ENCODE measurements at places on chromosomes 2 and 18.

- no peak for DNase-seq
Observed at GRCh38 chr2:172888714-172889669, 153.3 kb downstream of the RAPGEF4 start.

DNA sequence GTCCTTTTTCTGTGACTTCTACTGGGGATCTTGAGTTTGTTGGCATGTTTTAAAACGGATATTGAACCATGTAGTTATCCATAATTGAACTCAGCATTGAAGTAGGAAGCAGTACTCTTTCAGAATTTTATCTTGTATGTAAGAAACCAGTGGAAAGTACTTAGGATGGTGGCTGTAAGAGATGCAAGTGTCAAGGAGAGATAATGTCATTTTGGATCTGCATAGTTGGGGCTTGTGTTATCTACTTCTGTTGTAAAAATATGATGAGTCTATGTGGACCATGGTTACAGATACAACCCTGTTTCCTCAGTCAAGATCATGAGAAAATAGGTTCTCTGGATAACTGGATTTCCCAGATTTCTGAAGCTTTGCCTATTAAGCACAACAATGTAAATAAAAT, 113.7 kb downstream of the NAB1 start:
- DNase-seq = no peak

DNA sequence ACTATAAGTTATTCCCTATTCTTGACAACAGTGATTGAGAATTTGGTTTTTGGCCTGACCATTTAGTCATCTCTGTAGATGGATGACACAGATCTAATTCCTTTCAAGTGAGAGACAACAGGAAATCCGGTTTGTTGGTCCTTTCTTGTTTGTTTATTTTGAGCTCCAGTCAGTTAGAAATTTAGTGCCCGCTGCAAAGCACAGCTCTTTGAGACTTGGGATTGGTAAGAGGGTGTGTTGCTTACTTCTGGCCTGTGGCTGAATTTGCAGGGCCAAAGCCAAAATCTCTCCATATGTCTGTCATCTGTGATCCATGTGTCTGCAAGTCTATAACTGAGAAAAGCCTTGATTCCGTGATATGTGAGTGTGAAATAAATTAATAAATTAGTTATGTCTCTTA, 74.3 kb downstream of the BIN1 start:
- DNase-seq = no peak

GRCh38 chr2:104836841-104837240, 17.1 kb upstream of the POU3F3 start:
- no peak for DNase-seq

DNA sequence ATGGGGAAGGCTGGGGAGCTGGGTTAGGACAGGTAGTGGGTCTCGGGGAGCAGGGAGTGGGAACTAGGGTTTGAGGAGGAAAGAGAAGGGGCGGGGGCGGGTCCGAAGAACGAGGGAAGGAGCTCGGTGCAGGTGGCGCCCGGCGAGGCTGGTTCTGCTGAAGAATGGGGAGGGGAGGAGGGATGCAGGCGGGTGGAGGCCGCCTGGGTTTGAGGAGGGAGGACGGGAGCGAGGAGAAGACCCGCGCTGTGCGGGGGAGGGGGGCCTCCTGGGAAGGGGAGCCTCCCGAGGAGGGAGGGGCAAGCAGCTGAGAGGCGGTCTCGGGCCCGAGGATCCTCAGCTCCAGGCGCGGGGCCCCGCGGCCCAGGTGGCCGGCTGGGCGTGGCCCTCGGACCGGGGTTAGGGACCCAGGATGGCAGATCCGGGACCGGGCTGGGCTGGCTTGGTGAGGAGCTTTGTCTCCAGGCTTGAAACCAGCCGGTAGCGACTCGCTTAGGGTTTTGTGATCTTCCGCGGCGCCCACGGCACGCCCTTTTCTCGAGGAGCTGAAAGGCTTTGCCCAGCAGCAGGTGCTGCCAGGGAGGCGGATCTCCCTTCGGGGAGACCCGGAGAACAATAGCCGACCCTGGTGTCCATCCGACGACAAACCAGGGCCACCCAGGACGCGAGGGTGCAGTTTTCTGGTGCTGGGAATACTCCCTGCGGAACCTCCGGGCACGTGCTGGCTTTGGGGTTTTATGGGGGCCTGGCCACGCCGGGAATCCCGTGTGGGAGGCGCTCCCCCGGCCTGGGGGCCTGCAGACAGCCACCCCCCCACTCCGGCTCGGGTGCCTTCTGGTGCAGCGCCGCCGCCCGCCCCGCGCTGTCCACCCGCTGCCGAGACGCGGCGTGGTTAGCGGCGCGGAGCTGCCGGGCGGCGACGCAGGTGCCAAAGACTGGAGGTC, 1.4 kb downstream of the DPYSL5 start:
- no peak for DNase-seq

DNA sequence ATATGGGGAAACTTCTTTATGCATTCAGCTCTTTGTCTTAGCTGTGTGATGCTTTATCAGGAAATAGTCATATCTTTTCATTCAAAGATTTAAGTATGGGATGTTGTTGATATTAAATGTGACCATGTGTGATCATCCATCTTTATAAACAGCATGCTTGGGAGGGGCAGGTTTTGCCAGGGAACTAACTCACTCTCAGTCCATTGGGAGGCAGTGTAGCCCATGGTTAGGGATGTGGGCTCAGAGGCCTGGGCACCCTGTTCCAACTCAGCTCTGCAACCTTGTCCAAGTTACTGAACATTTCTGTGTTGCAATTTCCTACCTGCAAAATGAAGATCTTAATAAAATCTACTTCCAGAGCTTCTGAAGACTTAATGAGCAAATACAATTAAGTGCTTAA, 92.0 kb upstream of the BCL2L11 start:
- DNase-seq = no peak

GRCh38 chr2:154992826-154993225, 294.3 kb downstream of the KCNJ3 start:
- no peak for DNase-seq

- no peak for DNase-seq
Observed at GRCh38 chr2:54577035-54577434, 120.9 kb downstream of the SPTBN1 start.

DNA sequence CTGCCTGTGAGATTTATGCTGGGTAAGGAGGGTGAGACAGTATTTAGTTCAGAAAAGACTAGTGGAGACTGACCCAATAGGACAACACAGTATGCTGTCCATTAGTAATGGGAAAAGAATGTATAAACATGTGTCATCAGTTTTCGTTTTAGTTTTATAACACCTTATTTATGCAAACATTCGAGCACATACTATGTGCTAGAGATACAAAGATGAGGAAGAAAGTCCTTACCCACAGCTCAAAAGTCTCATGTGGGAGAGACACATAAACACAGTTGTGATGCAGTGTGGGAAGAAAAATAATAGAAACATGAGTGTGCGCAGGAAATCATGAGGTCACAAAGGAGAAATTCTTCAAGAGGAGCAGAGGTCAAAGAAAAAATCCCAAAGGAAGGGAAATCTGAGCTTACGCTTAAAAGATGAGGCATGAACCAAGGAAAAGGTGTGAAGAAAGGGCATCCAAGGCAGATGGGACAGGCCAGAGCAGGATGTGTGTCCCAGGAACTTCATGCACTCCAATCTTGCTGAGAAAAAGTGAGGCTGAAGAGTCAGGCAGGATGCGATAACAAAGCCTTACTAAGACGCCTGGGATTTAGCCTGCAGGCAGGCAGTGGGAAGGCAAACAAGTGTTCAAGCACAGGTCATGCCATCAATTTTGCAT, 8.1 kb downstream of the METTL21A start:
- DNase-seq = peak; percentile 84

DNA sequence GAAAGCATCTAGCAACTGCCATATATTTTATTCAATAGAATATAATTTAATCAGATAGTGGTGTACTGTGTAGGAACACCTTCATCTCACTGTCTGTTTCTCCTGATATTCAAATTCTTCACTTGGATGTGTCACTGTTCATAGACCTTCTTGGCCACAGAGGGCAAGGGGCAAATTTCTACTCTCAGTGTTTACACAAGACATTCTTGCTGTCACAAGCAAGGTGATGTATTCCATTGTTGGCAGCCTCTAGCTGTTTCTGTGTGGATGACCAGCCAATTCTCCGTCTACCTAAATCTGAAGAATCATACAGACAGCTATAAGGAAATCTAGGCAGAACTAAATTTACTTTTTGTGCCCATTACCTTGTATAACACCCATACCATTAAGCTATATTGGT, 948.3 kb downstream of the CNTNAP5 start:
- no peak for DNase-seq

GRCh38 chr2:224178056-224178455, 139.0 kb upstream of the SERPINE2 start:
- no peak for DNase-seq

- DNase-seq = no peak
Observed at GRCh38 chr2:36762764-36763490, 66.4 kb downstream of the VIT start.

DNA sequence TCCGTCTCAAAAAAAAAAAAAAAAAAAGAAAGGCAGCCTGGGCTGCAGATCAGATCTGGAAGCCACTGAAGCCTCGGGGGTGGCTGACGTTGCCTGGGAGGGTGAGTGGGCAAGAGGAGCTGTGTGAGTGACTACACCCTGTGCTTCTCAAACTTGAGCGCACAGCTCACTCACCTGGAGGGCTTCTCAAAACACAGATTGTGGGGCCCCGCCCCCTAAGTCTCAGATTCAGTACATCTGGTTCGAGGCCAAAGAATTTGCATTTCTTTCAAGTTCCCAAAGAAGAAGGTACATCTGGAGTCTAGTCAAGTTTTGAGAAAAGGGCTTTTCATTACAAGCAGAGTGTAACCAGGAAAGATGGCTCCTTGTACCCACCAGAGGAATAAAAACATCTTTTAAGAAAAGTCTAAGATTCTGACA, 97.7 kb upstream of the CAB39 start:
- DNase-seq = no peak

- DNase-seq = no peak
Observed at GRCh38 chr2:238308177-238308576, 12.1 kb upstream of the TRAF3IP1 start.

- DNase-seq = no peak
Observed at GRCh38 chr2:221104361-221104811, 467.7 kb downstream of the EPHA4 start.

DNA sequence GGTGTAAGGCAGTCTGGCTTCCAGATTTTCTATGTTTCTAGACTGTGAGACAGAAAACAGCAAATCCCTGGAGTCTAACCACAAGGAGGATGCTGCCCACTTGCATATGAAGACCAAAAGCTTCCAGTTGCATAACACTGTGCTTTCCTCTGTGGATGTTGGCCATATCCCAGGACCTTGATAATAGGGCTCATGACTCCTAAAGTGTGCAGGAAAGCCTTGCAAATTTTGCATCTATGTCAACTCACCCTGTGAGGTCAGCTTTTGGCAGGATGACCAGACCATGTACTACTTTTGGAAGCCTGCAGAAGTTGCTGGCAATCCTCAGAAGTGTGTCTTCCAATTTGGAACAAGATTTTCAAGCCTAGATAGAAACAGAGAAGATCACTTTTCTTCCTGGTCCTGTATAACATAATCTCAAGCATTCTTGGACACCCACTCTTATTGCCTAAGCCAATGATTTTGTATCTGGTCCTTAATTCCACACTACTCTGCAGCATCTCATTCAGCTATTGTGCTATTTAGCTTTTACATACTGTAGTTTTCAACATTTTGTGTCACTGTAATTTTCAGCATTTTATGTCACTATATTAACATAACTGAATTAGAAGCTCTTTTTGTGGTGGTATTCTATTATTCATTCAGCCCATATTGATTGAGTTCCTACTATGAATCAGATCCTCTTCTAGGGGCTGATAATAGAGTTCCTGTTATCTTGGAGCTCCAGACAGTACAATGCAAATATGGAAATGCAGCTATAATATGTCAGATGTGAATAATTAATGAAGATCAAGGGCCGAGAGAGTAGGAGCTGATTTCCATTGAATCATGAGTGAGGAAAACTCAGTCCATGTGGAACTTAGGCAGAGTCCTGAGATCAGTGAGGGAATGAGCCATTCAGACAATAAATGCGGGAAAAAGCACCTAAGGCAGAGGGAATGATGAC, 85.3 kb upstream of the RAB27B start:
- peak; percentile 5 for DNase-seq

- DNase-seq = no peak
Observed at GRCh38 chr18:5630900-5631413, 87.2 kb upstream of the EPB41L3 start.

- no peak for DNase-seq
Observed at GRCh38 chr2:14194233-14194632, 438.3 kb upstream of the LRATD1 start.

DNA sequence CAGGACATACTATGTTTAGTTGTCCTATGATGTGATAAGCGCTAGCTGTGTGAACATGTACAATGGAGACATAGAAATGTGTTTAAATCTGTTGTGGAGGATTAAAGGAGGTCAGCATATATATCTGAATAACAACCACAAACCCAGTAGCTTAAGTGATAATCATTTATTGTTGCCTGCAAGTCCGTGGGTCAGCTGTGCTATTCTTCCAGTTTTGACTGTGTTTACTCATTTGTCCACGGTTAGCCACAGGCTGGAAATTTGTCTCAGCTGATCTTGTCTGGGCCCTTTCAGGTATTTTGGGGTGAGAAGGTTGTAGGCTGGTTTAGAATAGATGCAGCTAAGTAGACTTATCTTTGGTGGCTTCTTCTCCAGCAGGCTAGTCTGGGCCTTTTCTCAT, 110.4 kb downstream of the PARD3B start:
- no peak for DNase-seq

GRCh38 chr18:40066368-40066767, 1888.7 kb upstream of the PIK3C3 start:
- no peak for DNase-seq

GRCh38 chr2:230794497-230794896, 70.2 kb upstream of the ITM2C start:
- no peak for DNase-seq

DNA sequence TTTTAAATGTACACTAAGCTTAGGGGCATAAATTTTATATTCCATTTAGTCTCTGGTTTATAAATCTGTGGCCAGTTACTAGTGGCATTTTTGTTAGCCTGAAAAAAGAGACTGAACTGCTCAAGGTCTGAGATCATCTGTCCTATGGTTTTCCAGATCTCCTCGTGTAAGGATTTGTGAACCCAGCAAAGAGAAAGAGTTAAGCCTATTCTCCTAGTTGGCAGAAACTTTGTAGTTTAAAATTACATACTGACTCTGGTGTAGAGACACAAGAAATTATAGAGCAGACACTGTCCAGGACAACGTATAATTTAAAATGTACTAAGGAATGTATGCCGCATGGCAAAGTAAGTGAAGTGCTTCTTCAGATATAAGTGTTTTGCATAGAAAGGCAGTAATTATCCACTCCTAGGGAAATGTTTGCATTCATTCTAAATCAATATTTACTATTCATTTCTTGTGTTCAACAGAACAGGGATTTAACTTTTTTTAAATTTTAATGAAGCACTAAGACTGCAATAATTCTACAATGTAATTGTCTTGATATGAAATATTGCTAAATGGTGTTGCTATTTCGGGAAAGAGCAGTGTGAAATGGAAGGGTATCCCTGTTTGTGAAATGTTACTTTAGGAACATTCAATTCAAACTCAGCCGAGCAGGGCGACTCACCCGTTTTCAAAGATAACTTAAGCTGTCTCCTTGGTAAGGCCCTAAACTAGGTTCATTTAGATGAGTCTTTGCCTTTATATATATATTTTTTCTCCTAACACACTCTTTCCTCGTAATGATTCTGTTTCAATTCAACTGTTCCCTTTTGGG, 508.4 kb upstream of the ZEB2 start:
- DNase-seq = no peak

GRCh38 chr2:66872081-66872985, 437.4 kb downstream of the MEIS1 start:
- no peak for DNase-seq

GRCh38 chr2:6224267-6224666, 532.1 kb downstream of the SOX11 start:
- no peak for DNase-seq

GRCh38 chr2:23631389-23631788, 246.4 kb downstream of the KLHL29 start:
- DNase-seq = no peak

- DNase-seq = no peak
Observed at GRCh38 chr2:166404831-166405568, 29.3 kb upstream of the SCN9A start.
